Thyroid gland (tissue), 4 donors: ENCODE measurements at places on chromosomes 6 and 20. TPM values are rescaled to one million over a fixed set of nuclear protein-coding genes. Genes with fewer than 3 reads are reported as not detected.

- DNase-seq: no peak
These were observed 35.4 kb upstream of the SYNCRIP start for GRCh38 chr6:85678026-85678601.

- DNase-seq: no peak
These were observed 245.3 kb downstream of the DLL1 start for GRCh38 chr6:170045563-170045960.

GRCh38 chr6:64128301-64129024 is 492.9 kb downstream of the PHF3 start:
- DNase-seq: no peak

DNA sequence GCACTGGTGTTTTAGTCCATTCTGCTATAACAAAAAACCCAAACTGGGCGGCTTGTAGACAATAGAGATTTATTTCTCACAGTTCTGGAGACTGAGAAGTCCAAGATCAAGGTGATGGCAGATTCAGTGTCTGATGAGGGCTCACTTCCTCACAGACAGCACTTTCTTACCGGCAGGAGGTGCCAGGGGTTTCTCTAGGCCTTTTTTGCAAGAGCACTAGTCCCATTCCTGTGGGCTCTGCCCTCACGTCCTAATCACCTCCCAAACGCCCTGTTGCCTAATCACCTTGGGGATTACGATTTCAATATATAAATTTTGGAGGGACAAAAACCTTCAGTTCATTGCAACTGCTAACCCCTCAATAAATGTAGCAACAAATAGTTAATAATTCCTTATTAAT is 140.0 kb upstream of the SGK1 start:
- DNase-seq: no peak

- DNase-seq: peak; percentile 45
These were observed at the start of gene ETV7 for GRCh38 chr6:36387440-36388303. TSS of gene ETV7 (minus strand) at chr6:36387669. CDS start at chr6:36387541, 128 bp downstream.

GRCh38 chr6:97702248-97702647 is 419.2 kb upstream of the MMS22L start:
- DNase-seq: no peak

DNA sequence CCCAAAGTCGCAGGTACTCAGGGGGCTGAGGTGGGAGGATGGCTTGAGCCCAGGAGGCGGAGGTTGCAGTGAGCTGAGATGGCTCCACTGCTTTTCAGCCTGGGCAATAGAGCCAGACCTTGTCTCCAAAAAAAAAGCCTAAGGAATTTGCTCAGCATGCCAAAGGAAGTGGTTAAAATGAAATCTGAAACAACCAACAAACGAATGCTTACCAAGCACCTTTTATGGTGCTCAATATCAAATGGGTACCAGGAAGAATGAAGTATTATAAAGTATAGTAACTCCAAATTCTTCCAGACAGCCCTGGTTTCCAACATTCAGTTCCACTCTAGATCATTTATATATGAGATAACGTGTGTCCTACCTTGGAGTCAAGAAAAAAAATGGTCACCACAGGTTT is 14.0 kb downstream of the GMDS start:
- no peak for DNase-seq

The UBE2C gene
- 2.6 TPM for total RNA-seq

The SSTR4 gene
- total RNA-seq: not detected

The LRRN4 gene
- total RNA-seq: not detected

The LAMA2 gene
- 63.8 TPM for total RNA-seq

The HIVEP2 gene
- 24.6 TPM for total RNA-seq

The SERINC3 gene
- total RNA-seq: 136 TPM
